Stimulated activated CD4-positive, alpha-beta T cell treated with anti-CD3 and anti-CD28 coated beads, Interleukin-4, amount 100 ng/mL, for 4 hours (primary cell): ENCODE measurements at places on chromosomes 4 and X.

GRCh38 chr4:127084666-127085065 lies 548.1 kb upstream of the INTU start:
- no peak for DNase-seq

DNA sequence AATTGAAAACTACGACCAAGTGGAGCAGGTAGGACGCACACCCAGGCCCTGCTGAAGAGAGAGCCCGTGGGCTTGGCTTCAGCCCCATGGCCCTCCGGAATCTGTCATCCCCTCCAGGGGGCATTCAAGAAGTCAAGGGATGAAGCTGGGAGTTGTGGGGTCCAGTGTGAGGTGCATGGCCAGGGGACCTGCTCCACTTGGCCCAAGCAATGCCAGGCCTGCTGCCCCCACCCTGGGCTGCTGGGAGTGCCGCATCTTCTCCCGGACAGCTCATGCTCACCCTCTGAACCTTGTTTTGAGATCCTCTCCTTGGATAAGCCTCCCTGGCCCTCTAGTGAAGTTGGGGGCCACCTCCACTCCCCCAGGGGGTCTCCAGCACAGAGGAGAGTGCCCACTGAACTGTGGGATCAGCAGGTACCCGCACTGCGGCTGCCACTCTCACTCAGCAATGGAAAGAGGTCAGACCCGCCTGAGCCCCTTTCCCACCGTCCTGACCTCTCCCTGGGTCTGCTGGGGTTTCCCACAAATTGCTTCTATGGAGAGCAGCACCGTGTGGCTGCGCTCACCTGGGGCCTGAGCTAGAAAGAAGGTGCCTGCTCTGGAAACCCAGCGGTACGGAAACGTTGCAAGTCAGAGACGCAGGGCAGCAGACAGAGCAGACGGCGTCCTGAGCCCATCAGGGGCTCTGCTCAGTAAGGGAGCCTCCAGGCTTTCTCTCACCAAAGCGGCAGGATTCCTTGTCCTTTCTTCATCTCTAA lies 5.0 kb upstream of the ABLIM2 start:
- DNase-seq, result no peak

DNA sequence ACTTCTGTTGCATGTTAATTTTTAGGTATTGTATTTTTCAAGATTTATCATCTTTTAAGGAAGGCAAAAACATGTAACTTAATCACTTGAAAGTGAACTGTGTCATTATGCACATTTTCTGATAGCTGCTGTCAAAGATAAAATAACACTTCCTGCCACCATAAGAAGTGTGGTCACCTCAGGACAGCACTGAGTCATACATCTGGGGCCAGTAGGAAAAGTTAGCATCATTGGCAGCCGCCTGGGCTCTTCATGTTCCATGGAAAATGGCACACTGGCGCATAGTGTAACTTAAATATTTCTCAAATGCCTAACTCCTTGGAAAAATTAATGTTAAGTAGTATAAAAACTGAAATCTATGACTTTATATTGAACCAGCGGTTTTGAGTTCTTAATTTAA lies 24.2 kb downstream of the CNKSR2 start:
- DNase-seq, result no peak

DNA sequence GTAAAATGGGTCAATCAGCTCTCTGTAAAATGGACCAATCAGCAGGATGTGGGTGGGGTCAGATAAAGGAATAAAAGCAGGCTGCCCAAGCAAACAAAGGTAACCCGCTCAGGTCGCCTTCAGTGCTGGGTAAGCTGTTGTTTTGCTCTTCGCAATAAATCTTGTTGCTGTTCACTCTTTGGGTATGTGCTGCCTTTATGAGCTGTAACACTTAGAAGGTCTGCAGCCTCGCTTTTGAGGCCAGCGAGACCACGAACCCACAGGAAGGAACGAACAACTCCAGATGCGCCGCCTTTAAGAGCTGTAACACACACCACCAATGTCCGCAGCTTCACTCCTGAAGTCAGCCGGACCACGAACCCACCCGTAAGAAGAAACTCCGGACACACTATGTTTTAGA lies 11.5 kb upstream of the CAMK2D start:
- DNase-seq, result no peak

DNA sequence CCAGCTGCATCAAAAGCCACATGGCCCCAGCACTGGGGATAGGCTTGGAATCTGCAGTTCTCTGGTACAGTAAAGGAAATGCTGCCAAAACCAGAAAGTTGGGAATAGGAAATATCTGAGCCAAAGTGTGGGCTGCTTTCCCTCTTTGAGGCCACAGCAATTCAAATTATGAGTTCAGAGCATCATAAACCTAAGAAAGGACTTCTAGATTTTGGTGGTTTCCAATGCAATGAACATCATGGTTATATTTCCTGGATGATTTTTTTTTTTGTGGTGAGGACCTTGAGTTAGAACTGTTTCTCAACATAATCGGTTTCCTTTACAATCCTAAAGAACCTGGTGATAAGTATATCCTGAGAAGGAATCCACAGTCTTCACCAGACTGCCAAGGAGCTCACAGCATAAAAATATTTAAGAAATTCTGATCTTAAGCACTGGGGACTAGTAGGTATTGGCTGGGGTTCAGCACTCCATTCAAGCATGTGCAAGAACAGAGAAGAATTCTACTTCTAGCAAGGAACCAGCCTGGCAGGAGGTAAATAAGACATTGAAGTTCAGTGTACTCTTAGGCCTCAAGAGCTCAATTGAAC lies 29.8 kb upstream of the ARHGAP24 start:
- DNase-seq, result no peak
